ENCODE measurements at places on chromosomes 2 and 18.
A peak's percentile ranks its signal among the peaks of the same experiment; 100 is the strongest.

DNA sequence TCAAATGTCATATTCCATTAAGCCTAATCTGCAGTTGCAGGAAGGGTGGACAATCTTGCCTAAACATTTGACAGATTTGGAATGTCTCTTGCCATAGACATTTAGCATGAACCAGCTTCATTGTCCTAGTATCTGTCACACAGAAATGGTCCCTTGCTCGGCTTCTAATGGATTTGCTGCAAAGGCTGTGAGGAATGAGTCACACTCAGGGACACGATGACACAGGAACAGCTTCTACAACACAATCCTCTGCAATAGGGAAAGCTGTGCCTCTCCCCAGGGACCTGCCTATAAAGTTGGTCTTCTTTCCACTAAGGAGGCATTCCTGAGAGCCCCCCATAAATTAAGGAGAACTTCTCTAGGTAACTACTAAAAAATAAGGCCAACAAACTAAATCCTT lies 155.1 kb upstream of the L3MBTL4 start:
- DNase-seq, result no peak

DNA sequence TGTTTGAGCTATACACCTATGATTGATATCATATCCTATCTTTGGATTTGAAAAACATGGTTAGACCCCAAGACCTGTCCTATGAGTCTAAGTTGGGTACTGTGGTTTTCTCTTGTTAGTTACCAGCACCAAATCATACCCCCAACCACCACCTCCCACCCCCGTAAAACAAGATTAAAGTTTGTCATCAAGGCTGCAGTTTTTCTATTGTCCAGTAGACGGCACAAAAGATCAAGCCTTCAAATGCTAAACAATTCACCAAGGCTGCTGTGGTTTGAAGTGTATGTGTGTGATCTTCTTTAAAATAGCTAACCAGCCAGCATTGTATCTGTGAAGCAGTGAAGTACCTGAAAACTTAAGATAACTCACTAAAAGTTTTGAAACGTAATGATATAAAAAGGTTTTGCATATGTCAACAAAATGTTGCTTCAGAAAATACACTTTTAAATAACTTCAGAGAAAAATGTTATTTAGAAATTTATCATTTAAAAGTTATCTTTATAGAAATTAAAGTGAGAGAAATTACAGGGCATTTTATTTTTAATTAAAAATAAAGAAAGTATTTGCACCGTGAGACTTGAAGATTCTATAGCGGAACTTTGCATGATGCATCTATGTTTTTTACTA lies 5.8 kb upstream of the MEIS1 start:
- DNase-seq, result peak; percentile 54

DNA sequence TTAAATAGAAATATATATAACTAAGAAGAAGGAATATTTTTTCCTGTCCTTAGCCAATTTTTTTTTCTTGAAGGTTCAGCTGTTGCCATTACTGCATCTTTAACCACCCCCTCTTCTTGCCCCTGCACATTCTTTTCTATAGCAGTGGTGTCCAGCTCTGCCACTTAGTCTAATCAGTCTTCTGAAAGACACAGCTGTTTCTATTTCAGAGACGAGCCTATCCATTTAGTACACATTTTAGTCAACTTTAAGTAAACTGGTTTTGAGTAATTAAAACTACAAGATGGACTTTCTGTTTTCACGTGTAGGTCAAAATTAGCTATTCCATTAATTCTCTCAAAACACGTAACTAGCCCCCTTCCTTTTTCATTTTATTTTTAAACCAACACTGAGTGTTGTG lies 21.0 kb downstream of the SPOPL start:
- DNase-seq, result no peak

DNA sequence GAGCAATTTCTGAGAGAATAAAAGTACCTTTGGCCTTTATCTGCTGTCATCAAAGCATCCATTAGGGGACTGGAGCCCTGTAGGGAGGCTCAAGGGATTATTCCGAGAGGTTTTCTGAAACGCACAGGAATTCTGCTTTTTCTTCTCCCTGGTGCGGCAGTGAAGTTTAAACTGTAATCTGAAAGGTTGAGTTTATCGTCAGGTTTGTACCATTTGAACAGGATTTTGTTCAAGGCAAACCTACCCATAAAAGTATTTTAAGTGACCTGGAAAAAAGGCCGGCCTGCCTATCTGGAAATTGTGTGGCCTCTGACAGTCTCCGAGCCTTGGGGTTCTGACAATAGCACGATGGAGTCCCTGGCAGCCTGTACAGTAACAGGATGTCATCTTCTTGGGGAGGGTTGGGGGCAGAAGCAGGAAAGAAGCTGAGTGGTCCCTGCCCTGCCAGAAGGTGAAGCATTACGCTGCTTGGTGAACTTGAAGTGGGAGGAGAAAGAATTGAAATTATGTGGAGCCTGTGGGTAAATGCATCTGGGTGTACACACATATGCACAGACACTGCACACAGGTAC lies 272.0 kb downstream of the CYRIA start:
- DNase-seq, result no peak

- no peak for DNase-seq
Observed at GRCh38 chr2:215358312-215358845, 46.5 kb downstream of the ATIC start.

DNA sequence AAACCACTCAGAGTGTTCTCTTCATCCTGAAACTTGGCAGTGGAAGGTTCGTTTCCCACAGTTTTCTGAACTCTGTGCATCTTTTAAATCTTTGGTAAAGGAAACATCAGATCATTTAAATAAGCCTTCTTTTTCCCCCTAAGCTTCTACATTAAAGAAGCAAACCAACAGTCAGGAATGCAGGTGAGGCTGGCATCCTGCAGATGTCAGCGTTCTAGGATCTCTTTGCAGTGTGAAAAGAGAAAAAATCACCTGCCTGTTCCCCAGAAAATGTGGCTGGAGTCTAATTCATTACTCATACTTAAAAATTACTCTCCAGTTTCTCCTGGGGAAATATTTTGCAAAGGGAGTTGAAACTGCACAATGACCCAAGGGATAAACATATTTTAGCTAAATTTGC lies 64.5 kb upstream of the ZCCHC2 start:
- DNase-seq, result no peak

DNA sequence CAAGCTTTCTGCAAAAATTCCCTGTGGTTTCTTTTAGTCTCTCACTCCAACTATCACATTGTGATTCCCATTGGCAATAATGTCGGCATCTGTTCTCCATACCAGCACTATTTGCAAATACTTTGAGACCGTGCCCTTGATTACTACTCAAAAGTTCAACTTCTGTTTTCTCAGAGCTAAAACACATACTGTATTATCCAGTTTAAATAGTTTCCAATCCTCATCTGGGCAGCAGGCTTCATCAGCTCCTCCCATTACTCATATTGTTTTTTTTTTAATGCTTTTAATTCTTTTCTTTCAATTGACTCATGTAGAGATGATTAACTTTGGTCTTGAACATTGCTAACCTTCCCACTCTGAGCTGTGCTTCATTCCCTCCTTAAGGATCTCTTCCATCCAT lies 135.8 kb downstream of the METTL8 start:
- DNase-seq, result no peak

DNA sequence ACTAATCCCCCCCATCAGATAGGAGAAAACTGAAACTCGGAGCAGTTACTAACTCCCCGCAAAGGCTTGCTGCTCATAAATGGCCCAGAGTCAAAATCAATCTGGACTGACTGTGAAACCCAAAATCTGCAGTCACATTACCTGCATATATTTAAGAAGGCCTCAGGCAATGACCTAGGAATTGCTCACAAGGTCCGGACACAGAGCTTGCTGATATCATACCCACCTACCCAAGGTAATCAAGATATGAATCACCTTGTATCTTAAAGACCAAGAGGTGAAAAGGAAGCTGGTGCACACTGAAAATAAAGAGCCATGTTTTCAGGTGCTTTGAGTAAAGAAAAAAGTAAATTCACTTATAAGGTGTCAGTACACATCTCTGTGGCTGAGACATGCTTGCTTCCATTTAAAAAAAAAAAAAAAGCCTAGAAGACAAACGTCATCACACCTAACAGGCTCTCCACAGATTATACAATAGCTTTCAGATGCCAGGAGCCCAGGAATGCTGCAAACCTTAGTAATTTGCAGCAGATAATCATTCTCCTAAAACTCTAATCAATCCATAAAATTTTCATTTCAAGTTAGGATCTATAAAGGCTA lies 195.4 kb downstream of the ZEB2 start:
- DNase-seq, result no peak

DNA sequence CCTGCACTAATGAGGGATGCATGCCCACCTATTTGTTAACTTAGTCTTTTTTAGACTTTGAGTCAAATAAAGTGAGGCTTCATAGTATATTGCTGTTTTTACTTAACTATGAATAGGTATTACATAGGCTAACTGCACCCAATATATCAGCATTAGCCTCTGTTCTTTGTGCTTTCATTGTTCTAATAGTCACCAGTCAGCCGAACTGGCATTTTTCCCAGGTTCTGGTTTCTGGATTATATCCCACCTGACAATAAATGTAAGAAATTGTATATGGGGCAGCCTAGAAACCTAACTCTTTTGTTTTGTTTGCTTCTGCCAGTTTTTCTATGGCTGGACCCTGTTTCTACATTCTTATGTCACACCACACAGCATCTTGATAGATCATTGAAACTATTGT lies 1672.4 kb upstream of the LRRTM1 start:
- no peak for DNase-seq

- DNase-seq, result no peak
Observed at GRCh38 chr2:240650254-240650965, 25.1 kb downstream of the GPR35 start.

GRCh38 chr18:6746386-6746960 lies 17.0 kb downstream of the ARHGAP28 start:
- DNase-seq, result no peak

- no peak for DNase-seq
Observed at GRCh38 chr18:33210575-33211189, 229.8 kb downstream of the CCDC178 start.

DNA sequence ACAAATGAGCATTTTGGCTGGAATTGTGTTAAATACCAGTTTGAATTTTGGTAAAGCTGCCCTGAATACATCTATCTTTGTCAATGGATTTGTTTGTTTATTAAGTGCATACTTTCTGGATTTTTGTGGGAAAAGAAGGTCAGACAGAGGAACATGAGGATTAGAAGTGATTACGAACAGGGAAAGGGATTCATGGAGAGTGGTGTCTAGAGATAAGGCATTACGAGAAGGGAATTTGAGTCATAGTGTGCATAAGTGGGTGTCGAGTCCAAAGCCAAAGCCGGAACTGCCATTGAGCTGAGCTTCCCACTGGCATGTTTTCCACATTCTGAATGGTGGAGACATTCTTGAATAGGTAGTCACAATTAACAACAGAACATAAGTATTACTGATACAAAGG lies 68.9 kb upstream of the EFEMP1 start:
- DNase-seq, result no peak

DNA sequence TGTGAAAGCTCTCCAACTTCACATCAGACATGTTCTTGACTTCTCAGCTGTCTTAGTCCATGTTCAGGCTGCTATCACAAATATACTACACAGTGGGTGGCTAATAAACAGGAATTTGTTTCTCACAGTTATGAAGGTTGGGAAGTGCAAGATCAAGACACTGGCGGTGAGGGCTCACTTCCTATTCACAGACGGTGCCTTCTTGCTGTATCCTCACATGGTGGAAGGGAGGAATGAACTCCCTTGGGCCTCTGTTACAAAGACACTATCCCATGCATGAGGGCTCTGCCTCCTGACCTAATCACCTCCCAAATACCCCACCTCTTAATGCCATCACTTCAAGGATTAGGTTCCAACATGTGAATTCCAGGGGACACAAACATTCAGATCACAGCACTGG lies 9.7 kb downstream of the UXS1 start:
- no peak for DNase-seq

- peak; percentile 46 for DNase-seq
Observed at GRCh38 chr18:39414009-39414700, 1848.6 kb upstream of the CELF4 start.

DNA sequence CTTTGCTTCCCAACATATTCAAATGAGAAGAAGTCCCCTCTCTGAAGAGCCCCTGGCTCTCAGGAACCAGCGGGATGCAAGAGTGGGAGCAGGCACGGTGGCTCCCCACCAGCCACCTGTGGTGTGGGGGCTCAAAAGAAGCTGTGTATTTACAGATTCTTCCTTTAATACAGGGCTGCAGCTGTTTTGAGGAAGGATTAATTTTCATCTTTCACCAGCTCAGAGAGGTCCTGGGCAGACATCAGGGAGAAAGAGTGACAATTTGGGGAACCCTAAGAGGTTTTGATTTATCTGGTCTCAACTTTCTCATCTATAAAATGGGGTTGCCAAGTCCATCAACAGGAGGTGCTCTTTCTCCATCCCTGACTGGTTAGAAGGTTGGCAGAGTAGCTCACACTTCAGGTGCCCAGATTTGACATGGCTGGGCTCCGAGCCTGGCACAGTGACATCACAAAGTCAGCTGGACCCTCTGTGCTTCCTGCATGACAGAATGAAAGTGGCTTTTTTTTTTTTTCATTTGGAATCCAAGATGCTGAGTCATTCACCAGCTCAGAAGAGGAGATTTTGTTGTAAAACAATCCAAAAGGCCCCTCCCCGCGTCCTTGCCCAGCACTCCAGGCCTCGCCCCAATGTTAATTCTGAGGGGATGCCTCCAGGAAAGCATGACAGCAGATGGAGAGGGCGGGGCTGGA lies 15.5 kb upstream of the SIX2 start:
- DNase-seq, result no peak

DNA sequence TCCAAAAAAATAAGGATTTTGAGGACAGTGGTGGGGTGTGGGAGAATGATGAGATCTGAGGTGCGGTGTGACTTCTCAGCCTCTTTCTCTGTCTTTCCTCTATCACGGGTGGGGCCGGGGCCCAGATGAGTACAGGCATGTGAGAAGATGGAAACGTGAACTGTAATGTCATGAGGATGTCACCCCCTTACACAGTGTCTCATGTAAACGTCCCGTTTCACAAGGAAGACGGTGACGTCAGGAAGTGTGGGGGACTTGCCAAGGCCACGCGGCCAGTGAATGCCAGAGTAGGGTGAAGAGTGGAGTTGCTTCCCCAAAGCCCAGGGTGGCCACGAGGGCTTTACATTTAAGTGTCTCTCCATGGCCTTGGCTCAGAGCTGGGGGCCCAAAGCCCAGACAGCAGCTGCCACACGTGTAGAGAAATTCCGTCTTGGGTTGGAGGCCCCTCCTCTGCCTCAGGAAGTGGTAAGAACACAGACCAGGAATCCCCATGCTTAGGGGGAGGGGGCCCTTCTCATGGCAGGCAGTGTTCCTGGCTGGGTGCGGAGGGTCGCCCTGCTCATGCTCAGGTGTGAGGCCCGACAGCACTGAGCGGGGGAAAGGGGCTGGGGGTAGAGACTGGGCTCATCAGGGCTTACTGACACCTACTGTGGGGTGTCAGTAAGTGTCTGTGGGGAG lies 80.9 kb upstream of the SMAD7 start:
- DNase-seq, result peak; percentile 54

- no peak for DNase-seq
Observed at GRCh38 chr2:134408386-134408785, 154.5 kb downstream of the MGAT5 start.

- no peak for DNase-seq
Observed at GRCh38 chr2:231396058-231396821, 730 bp downstream of the B3GNT7 start.

DNA sequence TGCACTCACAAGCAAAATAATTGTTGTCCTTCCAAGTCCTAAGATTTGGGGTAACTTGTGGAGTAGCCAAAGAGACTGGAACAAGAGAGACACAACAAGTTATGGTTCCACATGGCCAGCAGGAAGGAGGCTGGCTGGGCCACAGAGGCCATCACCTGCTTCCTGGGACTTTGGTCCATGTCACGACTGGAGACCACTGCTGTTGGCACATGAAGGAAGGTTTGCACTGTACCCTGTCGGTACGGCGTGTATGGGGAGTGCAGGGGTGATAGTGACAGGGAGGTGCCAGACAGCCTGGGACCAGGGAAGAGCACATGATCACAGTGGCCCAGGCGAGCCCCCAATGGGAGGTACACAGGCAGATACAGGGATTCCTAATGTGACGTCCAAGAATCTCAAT lies 15.5 kb downstream of the SLC66A2 start:
- no peak for DNase-seq

Data from bone marrow (tissue), 2 donors.